ENCODE measurements at places on chromosomes 6 and 20.

GRCh38 chr20:12159261-12159660 lies 241.6 kb downstream of the BTBD3 start:
- DNase-seq, result no peak

DNA sequence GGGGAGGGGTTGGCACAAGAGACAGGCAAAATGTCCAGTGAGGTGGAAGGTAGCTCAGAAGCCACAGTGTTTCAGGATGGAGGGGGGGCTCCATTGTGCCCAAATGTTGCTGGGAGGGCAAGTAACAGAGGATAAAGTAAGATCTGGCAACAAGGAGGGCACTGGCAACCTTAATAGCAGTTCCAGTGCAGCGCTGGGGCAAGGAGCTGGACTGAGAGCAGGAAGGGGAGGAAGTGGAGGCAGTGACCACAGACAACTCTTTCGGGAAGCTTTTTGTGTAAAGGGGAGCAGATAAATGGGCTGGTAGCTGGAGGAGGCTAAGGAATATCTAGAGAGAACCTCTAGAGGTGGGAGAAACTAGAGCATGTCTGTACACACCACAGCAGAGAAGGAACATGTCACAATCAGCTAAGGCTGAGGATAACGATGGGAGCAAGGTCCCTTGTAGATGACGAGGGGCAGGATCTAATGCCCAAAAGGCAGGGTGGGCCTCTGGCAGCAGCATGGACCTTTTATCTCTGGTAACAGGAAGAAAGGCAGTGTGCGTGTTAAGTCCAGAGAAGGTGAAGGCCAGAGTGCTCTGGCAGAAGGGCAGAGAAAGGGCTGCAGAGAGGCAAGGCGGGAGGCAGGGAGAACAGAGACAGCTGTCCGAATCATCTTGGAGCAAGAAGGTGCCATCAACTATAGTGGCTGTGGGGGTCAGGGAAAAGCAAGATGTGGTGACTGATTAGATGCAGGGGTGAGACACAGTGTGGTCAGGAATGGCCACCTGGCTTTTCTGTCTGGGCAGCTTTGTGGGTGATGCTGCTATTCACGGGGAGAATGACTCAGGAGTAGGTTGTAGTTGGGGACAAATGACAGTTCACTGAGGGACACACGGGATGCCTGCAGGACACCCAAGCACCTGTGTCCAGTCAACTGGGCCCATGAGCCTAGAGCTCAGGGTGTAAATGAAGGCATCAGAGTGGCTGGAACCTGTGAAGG lies 17.4 kb downstream of the TMEM242 start:
- DNase-seq, result no peak

DNA sequence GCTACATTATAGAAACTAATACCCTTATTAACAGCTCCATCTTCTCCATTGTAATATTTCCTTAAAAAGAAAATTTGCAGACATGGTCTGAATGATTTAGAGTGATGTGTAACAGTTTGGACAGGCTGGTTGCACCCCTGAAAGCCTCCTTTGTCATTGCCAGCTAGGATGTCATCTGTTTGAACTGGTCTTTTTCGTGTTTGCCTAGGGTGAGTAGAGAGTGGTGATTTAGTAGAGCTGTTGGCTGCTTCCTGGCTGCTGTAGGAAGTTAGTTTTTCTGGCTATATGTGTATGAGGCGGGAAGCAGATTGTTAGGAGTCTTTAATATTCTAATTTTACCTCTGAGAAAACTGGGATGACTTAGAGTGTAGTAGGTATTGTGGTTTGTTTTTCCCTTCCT lies 101.1 kb downstream of the ZFAND3 start:
- peak; percentile 79 for DNase-seq

DNA sequence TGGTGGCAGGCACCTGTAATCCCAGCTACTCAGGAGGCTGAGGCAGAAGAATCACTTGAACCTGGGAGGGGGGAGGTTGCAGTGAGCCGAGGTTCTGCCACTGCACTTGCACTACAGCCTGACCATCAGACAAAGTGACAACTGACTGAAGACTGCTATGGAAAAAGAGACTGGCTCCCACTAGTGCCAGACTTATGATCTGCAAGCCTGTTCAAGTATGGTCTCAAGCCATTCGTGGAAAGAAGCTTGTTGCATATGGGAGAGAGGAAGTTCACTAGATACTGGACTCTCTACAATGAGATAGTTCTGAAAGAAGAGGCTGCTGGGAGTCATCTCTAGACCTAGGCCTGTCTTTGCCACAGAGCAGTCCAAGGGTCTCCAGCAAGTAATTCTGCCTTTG lies 26.7 kb downstream of the MDN1 start:
- peak; percentile 58 for DNase-seq

- DNase-seq, result no peak
Measured at GRCh38 chr20:23873370-23874015, 6.1 kb downstream of the CST5 start.

Data from eye (tissue), 1 donor.